ENCODE measurements at places on chromosomes 3 and 15. TPM values are rescaled to one million over a fixed set of nuclear protein-coding genes. Genes with fewer than 3 reads are reported as not detected.

ADGRG7 gene
- total RNA-seq = not detected

VEPH1 gene
- 6.1 TPM for total RNA-seq

ATP13A5 gene
- total RNA-seq = not detected

CORO2B gene
- total RNA-seq = 6.3 TPM

TNNC1 gene
- 235 TPM for total RNA-seq

NRROS gene
- total RNA-seq = 11.3 TPM

ZCWPW2 gene
- 0.39 TPM for total RNA-seq

CPN2 gene
- not detected for total RNA-seq

P2RY12 gene
- 6.3 TPM for total RNA-seq

MYZAP gene
- total RNA-seq = 9.3 TPM

TBL1XR1 gene
- 61.8 TPM for total RNA-seq

BMF gene
- total RNA-seq = 3.6 TPM

MNS1 gene
- 2.3 TPM for total RNA-seq

ACAN gene
- 11.4 TPM for total RNA-seq

BLM gene
- 1.2 TPM for total RNA-seq

FBXL22 gene
- 0.63 TPM for total RNA-seq

XCR1 gene
- not detected for total RNA-seq

HRG gene
- not detected for total RNA-seq

ADAMTSL3 gene
- 19.7 TPM for total RNA-seq

LIPC gene
- total RNA-seq = 18.4 TPM

PIERCE2 gene
- not detected for total RNA-seq

TIPIN gene
- total RNA-seq = 5.4 TPM

GOLGA8G gene
- total RNA-seq = not detected

ZNF639 gene
- total RNA-seq = 39.3 TPM

PLCB2 gene
- total RNA-seq = 42.3 TPM

FBXW12 gene
- total RNA-seq = not detected

ASB14 gene
- not detected for total RNA-seq

WDR93 gene
- 0.21 TPM for total RNA-seq

C3orf33 gene
- 3.9 TPM for total RNA-seq

GOLGA6L10 gene
- 0.20 TPM for total RNA-seq

FMN1 gene
- total RNA-seq = 62.1 TPM

ARPP21 gene
- total RNA-seq = not detected

GOLGA8M gene
- total RNA-seq = 4.9 TPM

CNTN3 gene
- 3.6 TPM for total RNA-seq

Measured in tibial nerve (tissue), 4 donors.